Stimulated activated CD8-positive, alpha-beta memory T cell treated with anti-CD3 and anti-CD28 coated beads, Interleukin-4, amount 100 ng/mL, for 4 hours (primary cell): ENCODE measurements at places on chromosomes 3 and 15.

- no peak for DNase-seq
These were observed 594.8 kb downstream of the NTRK3 start for GRCh38 chr15:87661454-87662355.

GRCh38 chr3:148360051-148360450 is 337.7 kb upstream of the AGTR1 start:
- DNase-seq = no peak

- no peak for DNase-seq
These were observed 1038.5 kb upstream of the NR2F2 start for GRCh38 chr15:95291898-95292472.

DNA sequence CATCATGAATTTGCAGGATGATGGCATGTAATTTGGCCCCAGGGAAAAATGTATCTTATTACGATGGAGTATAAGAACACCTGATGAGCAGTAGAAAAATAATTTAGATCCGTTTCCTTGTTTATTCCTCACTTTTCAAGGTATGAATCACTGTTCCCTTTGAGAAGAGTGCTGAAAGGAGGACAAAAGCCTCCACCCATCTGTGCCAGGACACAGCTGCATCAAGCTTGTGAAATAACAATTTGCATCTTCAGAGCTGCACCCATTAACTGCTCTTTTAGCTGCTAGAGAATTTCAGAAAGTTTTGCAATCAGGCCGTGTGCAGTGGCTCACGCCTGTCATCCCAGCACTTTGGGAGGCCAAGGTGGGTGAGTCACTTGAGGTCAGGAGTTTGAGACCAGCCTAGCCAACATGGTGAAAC is 9.6 kb downstream of the CLDND1 start:
- no peak for DNase-seq
